ENCODE measurements at places on chromosomes 6 and 20. TPM values are rescaled to one million over a fixed set of nuclear protein-coding genes. Genes with fewer than 3 reads are reported as not detected.

FKBP1C gene
- 1.8 TPM for total RNA-seq

SPATS1 gene
- not detected for total RNA-seq

PRKN gene
- total RNA-seq: not detected

ZC2HC1B gene
- total RNA-seq: not detected

TTK gene
- 20.5 TPM for total RNA-seq

MMP24 gene
- 22.6 TPM for total RNA-seq

APOBEC2 gene
- not detected for total RNA-seq

GRIK2 gene
- total RNA-seq: 0.35 TPM

RFX6 gene
- total RNA-seq: not detected

TRIM15 gene
- not detected for total RNA-seq

MYH7B gene
- total RNA-seq: not detected

NEURL2 gene
- total RNA-seq: 1.1 TPM

CCDC170 gene
- 0.12 TPM for total RNA-seq
